ENCODE measurements at places on chromosomes 2 and 18.

GRCh38 chr2:74406035-74406434 lies 15.4 kb downstream of the C2orf81 start:
- DNase-seq: no peak

DNA sequence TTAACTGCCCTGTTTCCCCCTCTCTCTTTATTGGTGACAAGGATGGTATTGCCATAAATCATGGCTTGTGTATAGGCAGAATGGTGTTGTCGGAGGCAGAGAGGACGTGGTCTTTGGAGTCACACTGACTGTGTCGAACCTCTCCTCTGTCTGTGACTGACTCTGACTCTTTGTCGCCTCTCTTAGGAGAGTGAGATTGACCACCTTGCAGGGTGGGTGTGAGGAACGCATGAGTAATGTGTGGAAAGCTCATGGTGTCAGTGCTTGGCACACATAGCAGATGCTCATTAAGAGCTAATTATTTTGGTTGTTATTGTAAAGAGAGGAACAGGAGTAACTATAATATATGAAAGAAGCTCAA lies 145.6 kb downstream of the TTC27 start:
- DNase-seq: no peak

- DNase-seq: no peak
Measured at GRCh38 chr2:107006836-107007235, 120.9 kb upstream of the ST6GAL2 start.

DNA sequence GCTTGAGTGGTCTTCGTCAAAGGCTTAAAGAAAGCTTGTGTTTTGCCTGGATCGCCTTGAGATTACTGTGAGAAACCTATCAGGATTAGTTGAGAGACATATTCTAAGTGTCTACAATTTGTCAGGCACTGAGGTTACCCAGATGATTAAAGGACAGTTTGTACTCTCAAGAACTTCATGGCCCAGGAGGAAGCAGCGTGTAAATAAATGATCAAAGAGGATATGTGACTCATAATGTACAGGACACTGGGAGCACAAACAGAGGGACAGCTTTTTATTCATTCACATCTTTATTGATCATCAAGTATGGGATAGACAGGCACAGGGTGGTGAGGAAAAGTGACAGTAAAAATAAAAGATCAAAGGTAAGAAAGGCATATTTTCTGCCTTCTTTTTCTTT lies 152.6 kb upstream of the FSHR start:
- DNase-seq: no peak
